ENCODE measurements at places on chromosomes 5 and 9.

DNA sequence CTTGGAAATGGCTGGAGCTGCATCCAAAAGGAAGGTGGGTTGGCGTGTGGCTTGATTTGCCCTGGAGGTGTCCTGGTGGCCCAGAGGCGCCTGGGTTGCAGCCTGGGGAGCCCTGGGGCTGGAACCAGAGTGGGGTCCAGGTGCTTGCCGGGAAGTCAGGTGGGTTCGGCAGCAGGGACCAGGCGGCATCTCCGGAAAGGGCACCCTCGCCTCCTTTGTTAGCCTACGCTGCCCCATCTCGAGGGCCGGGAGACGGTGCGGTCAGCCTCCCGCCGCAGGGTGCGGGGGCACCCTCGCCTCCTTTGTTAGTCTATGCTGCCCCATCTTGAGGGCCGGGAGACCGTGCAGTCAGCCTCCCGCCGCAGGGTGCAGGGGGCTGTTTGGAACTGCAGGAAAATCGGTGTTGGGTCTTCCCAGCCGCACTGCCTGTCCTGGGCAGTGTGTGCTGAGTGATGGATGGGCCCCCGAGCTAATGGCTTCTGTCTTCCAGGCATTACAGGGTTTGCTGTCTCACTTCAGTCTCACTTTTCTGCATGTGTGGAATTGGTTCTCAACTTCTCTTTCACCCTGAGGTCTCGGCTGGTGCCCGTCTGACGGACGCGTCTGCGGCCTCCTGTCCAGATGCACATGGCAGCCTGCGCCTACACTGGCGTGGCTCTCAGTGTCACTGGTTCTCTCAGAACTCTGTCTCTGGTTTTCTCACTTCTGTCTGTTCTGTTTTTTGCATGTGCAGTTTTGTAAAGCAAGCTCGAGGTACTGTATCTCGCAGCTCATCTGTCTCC, 139.0 kb downstream of the CACNA1B start:
- DNase-seq: no peak

DNA sequence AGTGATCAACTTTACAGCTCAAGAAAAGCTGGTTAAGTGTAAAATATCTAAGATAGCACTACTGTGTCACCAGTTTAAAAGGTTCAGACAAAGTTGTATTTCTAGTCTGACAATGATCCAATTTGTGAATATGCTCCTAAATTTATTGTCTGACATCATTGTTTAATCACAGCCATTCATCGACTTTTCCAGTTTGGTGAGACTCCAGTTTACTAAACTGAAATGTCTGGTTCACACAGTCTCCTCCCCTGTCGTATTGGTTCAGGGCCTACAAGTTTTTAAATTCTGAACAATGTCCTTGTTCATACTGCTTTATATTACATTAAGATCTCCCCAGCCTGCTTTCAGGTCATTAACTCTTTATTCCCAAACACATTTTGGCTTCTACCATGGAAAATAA, 161.4 kb downstream of the CHSY3 start:
- DNase-seq: no peak

GRCh38 chr5:40198736-40199135, 481.0 kb upstream of the PTGER4 start:
- no peak for DNase-seq

DNA sequence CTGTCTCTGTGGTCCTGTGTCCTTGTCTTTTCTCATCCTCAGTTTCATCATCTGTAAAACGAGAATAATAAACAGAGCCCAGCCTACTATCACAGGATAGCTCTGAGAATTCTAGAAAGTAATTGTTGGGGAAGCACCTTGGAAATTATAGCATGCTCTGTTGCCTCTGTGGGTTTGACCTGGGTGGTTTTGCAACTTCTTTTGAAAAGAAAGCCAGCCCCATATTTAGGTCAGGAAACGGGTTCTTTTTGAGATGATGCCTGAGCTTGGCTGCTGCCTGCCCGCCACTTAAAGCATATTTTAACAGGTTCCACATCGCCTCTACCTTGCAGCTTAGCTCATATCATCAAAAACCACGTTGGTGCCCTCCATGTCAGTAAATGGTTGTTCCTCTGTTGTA, 111.1 kb downstream of the TLR4 start:
- no peak for DNase-seq

- DNase-seq: no peak
Observed at GRCh38 chr9:4801156-4801555, 8.4 kb downstream of the RCL1 start.

DNA sequence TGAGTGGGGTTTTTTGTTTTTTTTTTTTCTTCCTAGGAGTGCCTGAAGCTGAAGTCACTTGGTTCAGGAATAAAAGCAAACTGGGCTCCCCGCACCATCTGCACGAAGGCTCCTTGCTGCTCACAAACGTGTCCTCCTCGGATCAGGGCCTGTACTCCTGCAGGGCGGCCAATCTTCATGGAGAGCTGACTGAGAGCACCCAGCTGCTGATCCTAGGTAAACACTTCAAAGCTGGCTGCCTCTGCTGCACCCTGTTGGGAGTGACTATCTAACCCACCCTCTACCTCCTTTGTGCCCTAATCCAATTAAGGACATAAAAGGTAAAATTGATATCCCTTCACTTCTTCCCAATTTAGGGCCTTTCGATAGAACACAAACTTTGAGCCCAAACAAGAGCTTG, 206.8 kb downstream of the SAXO1 start:
- no peak for DNase-seq
